ENCODE measurements at places on chromosomes 1 and 21.
A peak's percentile ranks its signal among the peaks of the same experiment; 100 is the strongest.

DNA sequence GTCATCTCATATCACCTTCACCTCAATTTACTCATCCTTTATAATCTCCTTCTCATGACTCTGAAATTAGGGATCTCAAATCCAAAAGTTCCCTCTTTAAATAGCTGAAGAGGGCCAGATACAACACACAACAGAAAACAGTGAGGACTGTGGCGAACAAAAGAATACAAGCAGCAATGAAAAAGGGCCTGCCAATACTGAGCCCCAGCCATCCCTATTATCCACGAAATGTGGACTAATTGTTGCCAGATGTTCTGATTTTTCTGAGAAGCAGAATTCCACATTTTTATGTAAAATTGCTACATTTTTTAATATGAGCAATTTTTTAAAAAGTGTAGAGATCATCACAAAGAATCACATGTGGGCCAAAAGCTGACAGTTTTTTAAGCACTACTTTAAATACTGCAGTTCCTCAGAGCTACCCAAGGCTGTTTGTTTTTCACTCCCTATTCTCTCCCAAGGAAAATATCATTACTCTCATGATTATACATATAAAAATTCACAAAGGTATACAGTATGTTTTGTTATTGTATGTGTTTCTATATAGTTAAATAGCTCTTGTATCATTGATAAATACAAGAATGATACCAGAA lies 90.0 kb downstream of the ASH1L start:
- no peak for DNase-seq

DNA sequence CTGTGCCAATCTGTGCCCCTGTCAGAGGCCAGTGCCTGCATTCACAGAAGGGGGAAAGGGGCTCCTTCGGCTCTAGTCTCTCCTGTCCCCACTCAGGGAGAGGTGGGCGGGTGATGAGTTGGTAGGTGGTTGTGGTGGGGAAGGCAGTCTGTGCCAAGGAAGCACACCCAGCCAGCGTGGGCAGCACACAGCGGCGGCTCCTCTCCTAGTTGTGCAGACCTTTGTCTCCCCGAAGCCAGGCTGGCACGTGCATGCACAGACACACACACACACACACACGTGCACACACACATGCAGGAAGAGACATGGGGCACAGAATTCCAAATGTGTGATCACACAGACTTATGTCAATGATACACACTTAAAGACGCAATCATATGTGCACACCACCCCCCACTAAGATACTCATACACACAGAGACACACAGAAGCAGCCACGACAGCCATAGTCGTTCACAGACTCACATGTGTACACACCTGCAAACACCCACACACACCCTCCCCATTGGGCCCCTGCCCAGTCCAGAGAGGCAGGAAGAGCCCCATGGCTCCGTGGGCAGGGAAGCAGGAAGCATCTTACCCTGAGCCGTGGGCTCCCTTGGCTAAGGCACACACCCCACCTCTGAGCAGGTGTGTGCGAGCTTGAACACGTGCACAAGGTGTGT lies 16.4 kb downstream of the RIMS3 start:
- DNase-seq, result no peak

DNA sequence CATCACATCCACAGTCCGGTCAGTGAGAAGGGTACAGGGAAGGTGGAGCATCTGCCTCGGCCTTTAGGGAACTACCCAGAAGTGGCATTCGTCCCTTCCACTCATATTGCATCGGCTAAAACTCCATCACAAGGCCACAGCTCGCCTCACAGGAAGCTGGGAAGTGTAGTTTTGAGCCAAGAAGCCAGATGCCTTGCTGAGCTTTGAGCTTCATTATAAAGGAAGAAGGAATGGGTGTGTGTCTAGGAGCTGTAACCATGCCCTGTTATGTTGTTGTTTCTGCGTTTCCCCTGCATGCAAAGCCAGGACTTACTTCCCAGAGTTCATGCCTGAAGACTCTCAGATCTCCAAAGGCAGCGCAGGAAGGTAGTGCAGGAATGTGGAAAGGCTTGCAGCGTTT lies 61.1 kb downstream of the OPTC start:
- DNase-seq, result no peak

- no peak for DNase-seq
Measured at GRCh38 chr1:241767737-241768136, 80.3 kb upstream of the EXO1 start.

GRCh38 chr1:161989786-161990185 lies 33.9 kb downstream of the OLFML2B start:
- DNase-seq, result no peak

- DNase-seq, result no peak
Measured at GRCh38 chr21:34724131-34724856, 55.5 kb downstream of the CLIC6 start.

GRCh38 chr1:246428542-246429308 lies 78.4 kb downstream of the SMYD3 start:
- peak; percentile 7 for DNase-seq

DNA sequence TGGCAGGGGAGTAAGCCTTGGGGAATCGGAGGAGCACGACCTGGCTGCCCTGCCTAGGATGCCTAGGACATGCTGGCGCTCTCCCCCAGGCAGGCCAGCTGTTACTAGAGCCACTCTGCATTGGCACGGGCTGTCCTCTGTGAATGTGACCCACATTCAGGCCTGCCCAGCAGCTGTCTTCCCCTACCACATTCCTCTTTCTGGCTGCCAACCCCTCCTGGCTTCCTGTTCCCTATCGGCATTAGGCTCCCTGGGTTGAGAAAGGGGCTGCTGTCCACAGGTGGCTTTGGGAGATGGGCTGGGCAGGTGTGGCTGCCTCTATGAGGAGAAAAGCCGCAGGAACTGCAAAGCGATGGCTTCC lies 2.3 kb upstream of the NFASC start:
- DNase-seq, result peak; percentile 54

DNA sequence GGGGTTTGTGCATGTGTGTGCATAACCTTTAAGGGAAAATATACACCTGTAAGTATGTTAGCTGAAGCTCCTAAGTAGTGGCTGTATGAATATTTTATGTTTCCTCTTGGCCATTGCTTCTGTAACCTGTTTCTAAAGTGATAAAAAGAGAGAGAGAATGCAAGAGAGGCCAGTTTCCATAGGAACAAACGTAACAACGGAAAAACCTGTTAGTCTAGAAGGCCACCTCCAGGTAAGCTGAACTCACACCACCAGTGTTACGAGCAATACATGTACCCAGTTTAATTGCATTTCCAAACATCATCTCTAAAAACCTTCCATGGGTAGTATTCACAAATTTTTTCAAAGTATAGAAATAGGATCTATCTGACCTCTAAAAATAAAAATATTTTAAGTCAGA lies 63.1 kb downstream of the PLPPR4 start:
- DNase-seq, result no peak

DNA sequence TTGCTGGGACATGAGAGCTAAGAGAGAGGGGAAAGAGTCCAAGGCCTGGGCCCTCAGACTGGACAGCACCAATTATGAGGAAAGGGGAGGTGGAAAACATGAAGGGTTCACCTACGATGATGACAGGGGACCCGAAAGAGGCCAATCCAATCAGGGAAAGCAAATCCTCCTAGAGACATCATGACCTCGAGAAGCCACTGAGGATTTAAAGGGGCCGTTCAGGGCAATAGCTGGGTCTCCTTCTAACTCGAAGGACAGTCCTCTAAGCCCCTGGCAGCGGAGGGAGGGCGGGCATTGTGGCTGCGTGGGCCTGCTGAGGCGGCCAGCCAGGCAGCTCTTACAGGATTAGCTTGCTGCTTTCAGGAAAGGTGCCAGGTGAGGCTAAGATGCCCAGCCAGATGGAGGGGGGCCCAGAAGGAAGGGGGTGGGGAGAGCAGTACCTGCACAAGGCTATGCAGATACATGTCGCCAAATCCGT lies 7.4 kb downstream of the MEF2D start:
- peak; percentile 51 for DNase-seq

DNA sequence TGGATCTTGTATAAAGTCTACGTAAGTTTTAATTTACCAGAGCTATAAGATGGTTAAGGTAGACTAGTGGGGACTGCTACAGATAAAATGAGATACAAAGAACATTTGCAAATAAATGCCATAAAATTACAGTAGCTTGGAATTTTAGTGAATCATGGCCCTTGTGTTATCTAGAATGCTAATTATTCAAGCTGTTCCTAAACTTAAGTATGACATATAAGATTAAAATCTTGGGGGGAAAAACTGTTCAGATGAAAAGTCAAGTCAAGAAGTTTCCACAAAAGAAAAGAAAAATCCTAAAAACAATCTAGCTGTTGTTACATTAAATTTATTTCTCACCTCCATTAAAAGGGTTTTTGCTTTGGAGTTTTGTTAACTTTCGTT lies 51.7 kb downstream of the SIM2 start:
- no peak for DNase-seq

DNA sequence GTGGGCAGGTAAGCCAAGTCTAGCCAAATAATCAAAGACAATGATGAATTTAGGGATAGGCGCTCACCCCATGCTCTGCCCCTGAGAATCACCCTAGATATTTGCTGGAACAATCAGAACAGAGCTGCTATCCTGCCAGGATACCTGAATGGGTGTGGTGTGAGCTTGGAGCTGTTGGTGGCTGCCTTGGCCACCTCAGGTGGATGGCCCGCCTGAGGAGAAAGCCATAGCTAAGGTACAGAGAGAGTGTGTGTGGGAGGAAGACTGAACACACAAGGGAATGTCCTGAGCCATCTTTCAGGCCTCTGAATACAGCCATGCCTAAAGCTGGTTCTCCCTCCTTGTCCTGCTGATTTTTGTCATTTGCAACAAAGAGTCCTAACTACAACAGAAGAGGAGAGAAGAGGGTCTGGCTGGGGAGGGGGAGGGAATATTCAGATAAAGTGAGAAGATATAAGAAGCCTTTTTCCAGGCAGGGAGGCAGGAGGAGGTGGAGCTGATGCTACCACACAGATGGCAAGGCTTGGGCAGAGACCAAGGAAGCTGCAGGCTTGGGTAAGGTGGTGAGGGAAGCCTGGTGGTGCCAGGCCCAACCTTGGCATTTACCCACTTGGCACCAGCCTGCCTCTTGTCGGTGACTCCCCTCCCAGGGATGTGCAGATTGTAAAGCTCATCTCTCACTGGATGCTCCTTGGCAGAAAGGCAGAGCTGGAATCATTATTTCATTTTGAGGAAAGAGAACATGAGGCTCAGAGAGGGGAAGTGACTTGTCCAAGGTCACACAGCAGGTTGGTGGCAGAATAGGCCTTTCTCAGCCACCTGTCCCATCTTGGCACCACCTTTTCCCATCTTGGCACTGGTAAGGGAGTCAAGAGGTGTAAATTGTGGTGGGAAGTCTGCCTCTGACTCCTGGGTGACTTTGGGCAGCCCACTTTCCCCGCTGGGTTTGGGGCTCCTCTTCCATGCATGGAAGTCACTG lies 49.7 kb downstream of the NKAIN1 start:
- DNase-seq, result no peak

DNA sequence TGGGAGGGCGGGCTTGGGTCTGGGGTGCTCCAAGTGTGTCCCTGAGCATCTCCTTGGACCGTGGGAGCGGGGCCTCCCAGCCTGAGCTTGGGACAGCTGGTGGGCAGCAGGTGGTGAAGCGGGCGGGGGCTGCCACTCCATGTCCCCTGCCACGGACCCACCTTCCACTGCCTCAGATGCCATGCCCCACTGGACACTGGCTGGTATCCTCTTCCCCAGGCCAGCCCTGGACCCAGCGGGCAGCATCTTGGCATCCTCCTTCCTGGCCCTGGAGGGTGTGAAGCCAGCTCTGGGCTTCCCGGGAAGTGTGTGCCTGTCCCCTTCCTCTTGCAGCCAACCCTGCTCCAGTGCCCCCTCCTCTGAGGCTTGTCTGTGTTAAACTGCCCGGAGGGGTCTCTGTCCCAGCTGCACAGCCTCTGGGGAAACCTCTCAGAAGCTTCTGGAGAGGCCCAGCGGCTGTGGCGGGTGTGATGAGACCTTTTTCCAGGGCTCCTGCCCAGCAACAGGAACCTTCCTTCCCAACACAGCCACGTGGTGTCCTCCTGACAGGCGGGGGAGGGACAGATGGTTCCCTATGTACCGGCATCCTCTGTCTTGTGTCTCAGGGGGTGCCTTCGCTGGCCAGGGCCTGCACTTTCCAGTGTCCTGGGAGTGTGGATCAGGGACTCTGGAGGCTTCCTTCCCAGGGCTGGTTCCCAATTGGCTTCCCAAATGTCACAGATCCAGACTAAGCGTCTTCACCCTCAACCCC lies 81.6 kb upstream of the DISP3 start:
- no peak for DNase-seq

Measured in occipital lobe (tissue), 3 donors.